ENCODE measurements at places on chromosomes 5 and 9.
A peak's percentile ranks its signal among the peaks of the same experiment; 100 is the strongest.

DNA sequence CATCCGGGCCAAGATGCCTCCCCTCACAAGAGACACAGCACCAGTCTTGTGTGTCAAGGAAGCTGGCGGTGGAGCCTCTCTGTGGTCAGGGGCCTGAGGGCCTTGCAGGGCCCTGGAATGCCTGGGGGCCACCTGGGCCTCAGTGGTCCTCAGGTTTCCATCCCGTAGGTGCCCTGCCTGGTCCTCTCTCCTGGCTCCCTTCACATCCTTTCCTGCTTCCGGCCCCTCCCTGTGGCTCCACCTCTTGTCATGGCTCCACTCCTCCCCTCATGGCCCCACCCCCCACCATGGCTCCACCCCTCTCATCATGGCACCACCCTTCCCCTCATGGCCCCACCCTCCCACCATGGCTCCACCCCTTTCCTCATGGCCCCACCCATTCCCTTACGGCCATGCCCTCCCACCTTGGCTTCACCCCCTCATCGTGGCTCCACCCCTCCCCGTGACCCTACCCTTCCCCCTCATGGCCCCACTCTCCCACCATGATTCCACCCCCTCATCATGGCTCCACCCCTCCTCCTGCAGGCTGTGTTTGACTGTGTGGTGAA lies 175.8 kb downstream of the CACNA1B start:
- no peak overlapping the region for H3K27ac ChIP-seq
- no peaks in the 10 kb centered on the region for H3K36me3 ChIP-seq
- no peak for DNase-seq
- H3K4me1 ChIP-seq = no peaks in the 10 kb centered on the region
- no peak overlapping the region for H3K4me3 ChIP-seq
- peaks cover 2% of the 10 kb centered on the region for H3K27me3 ChIP-seq

- DNase-seq = no peak
- no peaks in the 10 kb centered on the region for H3K4me1 ChIP-seq
- peaks cover 8% of the 10 kb centered on the region for H3K27me3 ChIP-seq
- no peaks in the 10 kb centered on the region for H3K36me3 ChIP-seq
- no peak overlapping the region for H3K4me3 ChIP-seq
- no peak overlapping the region for H3K27ac ChIP-seq
Measured at GRCh38 chr5:130693509-130693908, 471.5 kb downstream of the HINT1 start.

- H3K36me3 ChIP-seq = no peaks in the 10 kb centered on the region
- DNase-seq = no peak
- no peaks in the 10 kb centered on the region for H3K4me1 ChIP-seq
Measured at GRCh38 chr9:105150991-105151685, 93.3 kb upstream of the SLC44A1 start.

GRCh38 chr5:57987552-57987951 lies 472.3 kb downstream of the PLK2 start:
- H3K27ac ChIP-seq = no peak overlapping the region
- H3K4me3 ChIP-seq = no peak overlapping the region
- H3K4me1 ChIP-seq = no peaks in the 10 kb centered on the region
- no peak for DNase-seq

- H3K27ac ChIP-seq = no peak overlapping the region
- H3K27me3 ChIP-seq = no peaks in the 10 kb centered on the region
- no peaks in the 10 kb centered on the region for H3K4me1 ChIP-seq
- H3K36me3 ChIP-seq = peaks cover 52% of the 10 kb centered on the region
Measured at GRCh38 chr9:136455043-136456002, 15.7 kb upstream of the INPP5E start.

DNA sequence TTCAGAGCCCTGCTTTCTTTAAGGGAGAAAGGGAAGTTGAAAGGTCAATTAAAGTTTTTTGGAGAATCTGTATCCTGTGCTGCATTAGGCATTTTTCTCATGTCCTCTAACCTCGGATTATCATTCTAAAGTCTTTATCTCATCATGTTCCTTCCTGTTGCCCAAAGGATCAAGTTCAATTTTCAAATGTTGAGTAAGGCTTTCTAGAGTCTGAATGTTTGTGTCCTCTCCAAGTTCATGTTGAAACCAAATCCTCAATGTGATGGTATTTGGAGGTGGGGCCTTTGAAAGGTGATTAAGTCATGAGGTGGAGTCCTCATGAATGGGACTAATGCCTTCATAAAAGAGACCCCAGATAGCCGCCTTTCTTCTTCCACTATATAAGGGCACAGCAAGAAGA lies 20.2 kb upstream of the TNC start:
- no peak for DNase-seq
- H3K4me3 ChIP-seq = no peak overlapping the region
- H3K27ac ChIP-seq = no peak overlapping the region
- peaks cover 17% of the 10 kb centered on the region for H3K27me3 ChIP-seq
- H3K4me1 ChIP-seq = peaks cover 30% of the 10 kb centered on the region
- peaks cover 10% of the 10 kb centered on the region for H3K36me3 ChIP-seq

DNA sequence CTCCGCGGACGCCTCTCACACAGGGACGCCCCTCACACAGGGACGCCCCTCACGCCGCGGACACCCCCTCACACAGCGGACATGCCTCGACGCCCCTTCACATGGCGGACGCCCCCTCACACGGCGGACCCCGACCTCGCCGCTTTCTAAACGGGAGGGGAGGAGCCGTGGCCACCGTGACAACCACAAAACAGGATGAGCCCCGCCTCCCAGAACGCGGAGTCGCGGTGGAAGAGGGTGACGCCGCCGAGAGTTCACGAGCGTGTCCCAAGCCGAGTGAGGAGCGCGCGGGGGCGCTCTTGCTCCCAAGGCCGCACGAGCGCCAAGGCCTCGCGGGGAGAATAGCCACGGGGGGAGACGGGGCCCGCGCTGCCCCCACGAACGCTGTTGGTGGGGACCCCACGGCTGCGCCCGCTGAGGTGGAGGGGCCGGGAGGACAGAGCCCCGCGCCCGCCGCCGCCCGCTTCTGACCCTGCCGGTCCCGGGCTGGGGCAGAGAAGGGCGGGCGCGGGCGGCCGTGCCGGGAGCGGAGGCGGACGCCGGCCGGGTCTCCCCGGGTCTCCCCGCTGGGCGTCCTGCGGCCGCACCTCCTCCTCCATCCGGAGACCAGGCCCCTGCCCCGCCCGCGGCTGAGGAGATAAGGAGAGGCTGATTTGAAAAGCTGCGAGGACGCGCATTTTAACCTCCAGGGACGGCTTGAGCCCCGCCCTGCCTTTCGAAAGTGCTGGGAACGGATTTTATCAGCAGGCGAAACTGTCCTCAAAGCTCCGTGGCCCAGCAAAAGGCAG lies 3.9 kb upstream of the NKD2 start:
- no peak overlapping the region for H3K27ac ChIP-seq
- H3K27me3 ChIP-seq = peaks cover 41% of the 10 kb centered on the region
- peak overlapping the region; percentile 57 for H3K4me3 ChIP-seq
- DNase-seq = peak; percentile 42
- H3K4me1 ChIP-seq = peaks cover 5% of the 10 kb centered on the region

- H3K27ac ChIP-seq = no peak overlapping the region
- no peak overlapping the region for H3K4me3 ChIP-seq
- H3K4me1 ChIP-seq = no peaks in the 10 kb centered on the region
- DNase-seq = no peak
Measured at GRCh38 chr9:105760053-105760452, 65.7 kb downstream of the TMEM38B start.

GRCh38 chr5:128766406-128766805 lies 198.9 kb upstream of the SLC27A6 start:
- no peak overlapping the region for H3K27ac ChIP-seq
- no peaks in the 10 kb centered on the region for H3K36me3 ChIP-seq
- H3K27me3 ChIP-seq = no peaks in the 10 kb centered on the region
- H3K4me3 ChIP-seq = no peak overlapping the region
- no peak for DNase-seq
- no peaks in the 10 kb centered on the region for H3K4me1 ChIP-seq

GRCh38 chr5:80249901-80250300 lies 5.9 kb downstream of the SERINC5 start:
- no peak overlapping the region for H3K4me3 ChIP-seq
- peaks cover 76% of the 10 kb centered on the region for H3K4me1 ChIP-seq
- no peak for DNase-seq
- H3K36me3 ChIP-seq = peaks cover 26% of the 10 kb centered on the region
- no peak overlapping the region for H3K27ac ChIP-seq
- H3K27me3 ChIP-seq = no peaks in the 10 kb centered on the region

DNA sequence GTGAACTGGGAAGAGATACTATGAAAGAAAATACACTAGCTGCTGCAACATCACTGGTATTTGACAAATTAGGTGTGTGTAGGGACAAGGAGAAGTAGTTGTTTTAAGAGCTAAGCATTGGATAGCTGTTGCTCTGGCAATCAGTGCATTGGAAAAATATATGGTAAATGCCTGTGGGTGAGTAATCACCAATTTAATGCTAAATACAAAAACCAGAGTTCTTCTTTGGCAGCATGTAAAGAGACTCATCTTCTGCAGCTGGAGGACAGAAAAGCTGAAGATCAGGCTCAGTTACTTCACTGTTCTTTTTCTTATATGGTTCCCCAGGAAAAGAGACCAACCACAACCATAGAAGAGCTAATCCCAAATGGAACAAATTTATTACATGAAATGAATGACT lies 201.8 kb upstream of the MPDZ start:
- H3K36me3 ChIP-seq = no peaks in the 10 kb centered on the region
- H3K4me1 ChIP-seq = no peaks in the 10 kb centered on the region
- H3K27ac ChIP-seq = no peak overlapping the region
- H3K4me3 ChIP-seq = no peak overlapping the region
- DNase-seq = no peak
